ENCODE measurements at places on chromosomes 1 and 21.
A peak's percentile ranks its signal among the peaks of the same experiment; 100 is the strongest.

DNA sequence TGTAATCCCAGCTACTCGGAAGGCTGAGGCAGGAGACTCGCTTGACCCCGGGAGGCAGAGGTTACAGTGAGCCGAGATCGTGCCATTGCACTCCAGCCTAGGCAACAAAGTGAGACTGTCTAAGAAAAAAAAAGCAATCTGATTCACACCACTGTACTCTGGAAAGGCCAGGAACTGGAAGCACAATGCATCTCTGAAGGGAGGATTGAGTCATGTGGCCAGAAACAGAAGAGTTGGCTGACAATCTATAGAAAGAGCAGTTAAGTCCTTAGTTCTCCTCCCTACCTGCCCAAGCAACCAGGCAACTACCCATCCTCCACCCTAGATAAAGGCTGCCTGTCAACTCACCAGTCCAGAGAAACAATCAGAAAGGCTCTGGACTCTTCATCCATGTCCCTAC is 45.9 kb downstream of the PIK3R3 start:
- no peak for DNase-seq

GRCh38 chr1:246169486-246169885 is 337.6 kb downstream of the SMYD3 start:
- DNase-seq, result no peak

DNA sequence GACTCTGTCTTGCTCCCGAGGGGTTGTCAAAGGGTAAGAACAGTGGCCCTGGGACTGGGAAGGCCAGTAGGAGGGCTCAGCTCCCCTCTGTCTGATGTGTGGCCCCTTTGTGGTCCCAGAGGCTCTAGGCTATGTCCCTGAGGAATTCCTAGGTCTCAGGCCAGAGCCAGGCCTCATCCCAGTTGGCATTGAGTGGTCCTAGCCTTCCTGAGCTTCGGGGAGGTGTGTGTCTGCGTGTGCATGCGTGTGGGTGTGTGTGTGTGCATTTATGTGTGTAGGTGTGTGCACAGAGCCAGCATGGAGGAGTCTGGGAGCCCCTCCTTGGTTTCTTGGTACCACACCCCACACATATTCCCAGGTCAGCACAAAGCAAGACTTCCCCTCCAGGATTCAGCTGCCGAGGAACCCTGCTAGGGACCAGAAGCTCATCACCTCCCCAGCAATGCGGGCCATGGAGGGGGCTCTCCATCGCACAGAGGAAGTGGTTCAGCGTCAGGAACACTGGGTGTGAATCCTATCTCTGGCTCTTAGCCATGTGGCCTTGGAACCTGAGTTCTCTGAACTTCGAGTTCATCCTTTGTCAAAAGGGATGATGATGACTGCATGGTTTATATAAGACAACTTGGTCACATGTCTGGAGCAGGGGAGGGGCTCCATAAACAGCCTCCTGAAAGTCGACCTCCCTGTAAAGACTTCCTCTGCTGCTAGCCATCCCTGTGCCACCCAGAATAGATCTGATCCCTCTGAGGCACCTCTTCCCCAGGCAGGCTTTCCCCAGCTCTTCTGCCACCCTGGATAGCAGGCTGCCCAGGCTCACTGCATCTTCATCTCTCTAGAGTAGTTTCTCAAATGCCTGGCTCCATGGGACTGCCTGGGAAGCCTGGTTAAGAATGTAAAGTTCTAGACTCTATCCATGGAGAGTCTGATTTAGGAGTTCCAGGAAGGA is 8.3 kb upstream of the EPS8L3 start:
- no peak for DNase-seq

- no peak for DNase-seq
These were observed 66.8 kb downstream of the TTC3 start for GRCh38 chr21:37139902-37140301.

DNA sequence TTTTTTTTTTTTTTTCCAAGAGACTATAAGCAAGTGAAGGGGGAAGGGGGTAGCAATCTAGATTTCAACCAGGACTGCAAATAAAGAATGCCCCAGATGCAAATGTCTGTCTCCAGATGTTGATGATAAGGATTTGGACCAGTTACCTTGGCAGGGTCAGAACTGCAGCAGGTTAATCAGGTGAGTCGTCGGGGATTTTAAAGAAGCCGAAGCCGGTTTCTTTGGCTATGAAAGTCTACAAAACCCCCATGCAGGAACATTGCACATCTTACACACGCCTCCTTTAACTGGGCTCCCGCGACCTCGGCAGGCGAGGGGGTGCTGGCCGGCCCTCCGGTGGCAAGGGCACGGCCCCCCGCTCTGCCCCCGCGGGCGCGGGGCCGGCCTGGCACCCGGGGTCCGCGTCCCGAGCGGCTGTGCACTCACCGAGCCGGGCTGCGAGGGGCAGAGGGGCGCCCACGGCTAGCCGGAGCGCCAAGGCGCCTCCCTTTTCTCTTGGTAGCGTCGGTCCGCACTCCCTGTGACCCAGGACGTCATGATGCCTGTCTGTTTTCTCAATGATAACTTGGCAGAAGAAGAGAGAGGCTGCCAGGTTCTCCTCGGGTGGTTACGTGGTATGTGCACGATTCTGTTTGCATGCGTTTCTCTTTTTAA is 366.3 kb upstream of the ESRRG start:
- DNase-seq, result peak; percentile 32

- DNase-seq, result no peak
These were observed 142.0 kb downstream of the FOXD2 start for GRCh38 chr1:47579809-47580208.

DNA sequence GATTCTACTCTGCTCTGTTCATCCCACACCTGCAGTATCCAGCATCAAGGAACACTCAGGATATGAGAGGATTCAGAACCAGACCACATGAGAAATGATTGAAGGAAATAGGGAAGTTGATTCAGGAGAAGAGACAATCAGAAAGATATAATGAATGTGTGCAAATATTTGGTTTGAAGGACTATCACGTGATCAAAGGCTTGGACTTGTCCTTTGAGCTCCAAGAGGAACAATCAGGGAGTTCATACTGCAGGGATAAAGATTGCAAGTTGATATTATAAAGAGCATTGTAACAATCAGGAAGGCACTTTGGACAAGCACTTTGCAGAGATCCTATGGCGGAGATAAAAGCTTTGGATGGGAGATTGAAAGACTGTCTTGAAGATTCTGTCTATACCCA is 13.9 kb upstream of the PIGM start:
- DNase-seq, result no peak

- no peak for DNase-seq
These were observed 1.5 kb upstream of the CLDN17 start for GRCh38 chr21:30168086-30168485.

DNA sequence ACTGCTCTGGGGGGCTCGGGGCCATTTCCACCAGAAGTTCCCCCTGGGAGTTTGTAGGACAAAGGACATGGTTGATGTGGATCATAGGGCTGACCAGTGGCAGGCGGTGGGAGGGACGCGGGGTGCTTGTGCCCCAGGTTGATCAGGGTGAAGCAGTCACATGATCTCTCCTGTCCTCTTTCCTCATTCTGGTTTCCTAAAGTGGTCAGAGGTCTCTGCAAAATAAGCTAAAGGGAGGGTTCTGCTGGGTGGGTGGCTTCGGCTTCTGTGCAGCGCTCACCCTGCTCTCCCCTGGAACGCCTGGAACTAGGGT is 9.2 kb downstream of the PDXK start:
- DNase-seq, result no peak

GRCh38 chr1:37391211-37392011 is 83.0 kb upstream of the ZC3H12A start:
- DNase-seq, result peak; percentile 100

DNA sequence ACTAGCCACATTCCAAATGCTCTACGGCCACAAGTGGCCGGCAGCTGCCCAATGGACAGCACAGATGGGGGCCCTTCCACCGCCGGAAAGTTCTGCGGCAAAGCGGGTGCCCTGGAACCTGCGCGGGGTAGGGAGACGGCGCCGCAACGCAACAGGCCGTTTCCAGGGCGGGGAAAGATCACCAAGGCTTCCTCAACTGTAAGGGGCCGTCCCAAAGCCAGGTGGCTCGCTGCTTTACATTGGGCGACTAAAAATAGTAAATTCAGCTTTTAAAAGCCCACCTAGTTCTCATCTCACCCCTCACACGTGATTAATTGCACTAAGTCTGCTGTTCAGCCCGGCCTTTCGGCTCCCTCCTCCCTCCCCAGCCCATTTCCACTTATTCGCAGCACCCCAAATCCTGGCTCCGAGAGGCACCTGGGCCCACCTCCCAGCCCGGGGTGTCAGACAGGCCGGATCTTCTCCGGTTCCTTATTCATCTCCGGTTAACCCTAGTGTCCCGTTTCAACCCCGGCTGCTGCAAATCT is 643 bp downstream of the CFAP298 start:
- no peak for DNase-seq

GRCh38 chr1:54464031-54464476 is 57.9 kb upstream of the SSBP3 start:
- no peak for DNase-seq

GRCh38 chr1:65640046-65640445 is 152.6 kb upstream of the PDE4B start:
- no peak for DNase-seq

DNA sequence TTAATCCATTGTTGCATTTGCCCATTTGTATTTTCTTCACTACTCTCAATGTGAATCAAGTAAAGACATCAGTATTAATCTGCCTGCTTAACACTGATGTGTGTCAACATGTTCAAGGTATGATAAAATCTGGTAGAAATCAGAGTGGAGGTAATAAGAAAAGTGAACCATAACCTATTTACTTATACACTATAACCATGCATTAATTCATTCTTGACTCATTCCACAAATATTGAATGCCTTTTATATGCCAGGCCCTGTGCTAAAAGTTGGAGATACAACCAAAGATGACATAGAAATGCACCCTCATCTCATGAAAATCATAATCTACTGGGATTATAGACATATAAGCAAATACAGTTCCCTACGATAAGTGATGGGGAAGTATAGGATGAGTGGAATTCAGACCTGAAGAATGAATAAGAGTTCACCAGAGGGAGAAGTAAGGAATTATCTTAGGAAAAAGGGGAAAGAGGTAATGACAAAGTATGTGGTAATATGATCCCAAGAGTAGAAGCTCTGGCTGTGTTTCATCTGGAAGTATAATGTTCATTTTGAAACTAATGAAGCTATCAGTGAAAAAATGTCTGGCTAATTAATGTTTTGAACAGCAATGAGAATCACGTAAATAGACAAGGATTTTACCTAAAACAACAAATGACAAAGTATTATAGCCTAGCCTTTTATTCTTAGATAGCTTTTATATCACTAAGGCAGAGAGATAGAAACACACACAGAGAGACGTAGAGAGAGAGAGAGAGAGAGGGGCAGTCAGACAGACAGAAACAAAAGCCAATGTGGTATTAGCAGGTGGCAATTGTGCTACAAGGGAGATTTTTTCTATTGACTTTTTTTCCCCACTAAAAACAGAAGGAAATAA is 7.0 kb upstream of the RWDD3 start:
- no peak for DNase-seq

- DNase-seq, result no peak
These were observed 52.7 kb downstream of the TGFB2 start for GRCh38 chr1:218397752-218398339.

- no peak for DNase-seq
These were observed 52.2 kb downstream of the MEF2D start for GRCh38 chr1:156448134-156448967.

- DNase-seq, result no peak
These were observed 398.3 kb downstream of the DUSP10 start for GRCh38 chr1:221343607-221344006.
